ENCODE measurements at places on chromosomes 3 and 15. TPM values are rescaled to one million over a fixed set of nuclear protein-coding genes. Genes with fewer than 3 reads are reported as not detected.

MORC1 gene
- total RNA-seq: not detected

GPR160 gene
- total RNA-seq: 0.99 TPM

MCTP2 gene
- 1.0 TPM for total RNA-seq

AHSG gene
- not detected for total RNA-seq

HDC gene
- total RNA-seq: 0.52 TPM

CYFIP1 gene
- 24.1 TPM for total RNA-seq

TJP1 gene
- 108 TPM for total RNA-seq

RGMA gene
- 16.9 TPM for total RNA-seq

CDAN1 gene
- 6.2 TPM for total RNA-seq

CHCHD6 gene
- total RNA-seq: 10.1 TPM

NPAP1 gene
- not detected for total RNA-seq

BNC1 gene
- 0.11 TPM for total RNA-seq

CA12 gene
- total RNA-seq: 0.25 TPM

TYRO3 gene
- total RNA-seq: 3.3 TPM

PPP2R3A gene
- total RNA-seq: 94.9 TPM

INSYN1 gene
- total RNA-seq: 121 TPM

GRK7 gene
- total RNA-seq: not detected

IRAK2 gene
- total RNA-seq: 2.0 TPM

SMAD6 gene
- total RNA-seq: 20.3 TPM

CHP1 gene
- 124 TPM for total RNA-seq

SQOR gene
- 16.5 TPM for total RNA-seq

TIGIT gene
- total RNA-seq: not detected

IMPG2 gene
- total RNA-seq: 0.11 TPM

SLC28A2 gene
- not detected for total RNA-seq

SLC12A8 gene
- not detected for total RNA-seq

COLQ gene
- 14.9 TPM for total RNA-seq

SCAMP5 gene
- total RNA-seq: 3.0 TPM

ACP3 gene
- 1.3 TPM for total RNA-seq

GPR176 gene
- total RNA-seq: 1.6 TPM

FANCD2OS gene
- total RNA-seq: not detected

FAM81A gene
- 2.9 TPM for total RNA-seq

FMN1 gene
- total RNA-seq: 4.5 TPM

ERICH6 gene
- 0.55 TPM for total RNA-seq
